ENCODE measurements at places on chromosomes 1 and 21.

GRCh38 chr1:185159966-185160365, 3.0 kb downstream of the SWT1 start:
- no peak for DNase-seq

DNA sequence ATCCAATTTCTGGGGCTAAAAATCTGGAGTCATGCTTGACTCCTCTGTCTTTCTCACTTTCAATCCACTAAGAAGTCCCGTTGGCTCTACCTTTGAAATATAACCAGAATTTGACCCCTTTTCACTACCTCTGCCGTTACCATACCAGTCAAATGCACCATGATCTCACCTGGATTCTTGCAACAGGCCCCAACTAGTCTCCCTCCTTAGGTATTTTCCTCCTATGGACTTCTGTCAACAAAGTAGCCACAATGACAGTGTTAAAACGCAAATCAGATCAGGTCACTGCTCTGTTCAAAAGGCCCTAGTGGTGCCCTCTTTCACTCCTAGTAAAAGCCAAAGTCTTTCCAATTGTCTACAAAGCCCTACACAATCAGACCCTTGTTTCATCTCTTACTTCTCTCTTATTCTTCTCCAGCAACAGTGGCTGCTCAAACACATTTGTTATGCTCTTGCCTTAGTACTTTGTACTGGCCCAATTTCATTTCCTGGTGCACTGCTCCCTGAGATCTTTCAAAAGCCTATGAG, 35.7 kb upstream of the AGL start:
- no peak for DNase-seq

GRCh38 chr1:179831852-179832699, 45.5 kb downstream of the TOR1AIP2 start:
- DNase-seq: no peak

GRCh38 chr1:98221923-98222322, 301.1 kb upstream of the DPYD start:
- DNase-seq: no peak

GRCh38 chr1:53114581-53115400, 27.6 kb downstream of the SLC1A7 start:
- DNase-seq: no peak

GRCh38 chr1:182644886-182645285, 39.5 kb downstream of the RGS8 start:
- no peak for DNase-seq

DNA sequence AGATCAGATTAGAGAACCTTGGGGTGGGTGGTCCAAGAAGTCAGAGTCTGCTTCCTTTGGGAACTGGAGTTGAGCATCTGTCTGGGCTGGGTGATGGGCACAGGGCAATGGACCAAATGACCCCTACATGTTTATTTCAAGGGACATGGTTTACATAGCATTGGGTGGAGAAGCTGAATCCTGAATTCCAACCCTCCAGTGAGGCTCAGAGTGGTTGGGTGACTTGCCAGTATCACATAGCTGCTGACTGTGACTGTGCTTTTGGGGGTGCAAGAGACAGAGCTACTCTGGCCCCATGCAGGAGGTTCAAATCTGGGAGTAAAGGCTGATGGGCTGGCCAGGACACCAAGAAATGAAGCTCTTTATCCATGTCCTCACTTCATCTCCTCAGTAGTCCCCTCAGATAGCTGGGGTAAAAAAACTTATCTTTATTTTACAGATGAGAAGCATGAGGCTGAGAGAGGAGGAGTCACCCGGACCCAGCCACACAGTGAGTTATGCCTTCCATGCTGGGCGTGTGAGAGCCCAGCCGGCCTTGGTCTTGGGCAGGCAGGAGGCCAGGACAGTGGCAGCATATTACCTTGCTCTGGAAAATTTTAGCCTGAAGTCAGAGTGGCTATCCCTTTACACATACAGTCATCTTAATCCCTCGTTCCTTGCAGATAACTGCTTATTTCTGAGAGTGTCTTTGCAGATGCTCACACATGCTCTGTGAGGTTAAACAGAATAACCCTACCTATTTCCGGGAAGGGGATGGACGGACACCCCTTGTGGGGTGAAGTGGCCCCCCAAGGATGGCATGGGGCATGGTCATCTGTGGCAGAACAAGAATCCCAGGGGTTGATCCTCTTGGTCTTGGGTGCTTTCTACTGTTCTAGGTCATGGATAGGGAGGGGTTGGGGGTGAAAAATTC, 2.8 kb upstream of the SERINC2 start:
- DNase-seq: no peak

GRCh38 chr1:66731170-66731865, 20.9 kb upstream of the DYNLT5 start:
- DNase-seq: no peak

DNA sequence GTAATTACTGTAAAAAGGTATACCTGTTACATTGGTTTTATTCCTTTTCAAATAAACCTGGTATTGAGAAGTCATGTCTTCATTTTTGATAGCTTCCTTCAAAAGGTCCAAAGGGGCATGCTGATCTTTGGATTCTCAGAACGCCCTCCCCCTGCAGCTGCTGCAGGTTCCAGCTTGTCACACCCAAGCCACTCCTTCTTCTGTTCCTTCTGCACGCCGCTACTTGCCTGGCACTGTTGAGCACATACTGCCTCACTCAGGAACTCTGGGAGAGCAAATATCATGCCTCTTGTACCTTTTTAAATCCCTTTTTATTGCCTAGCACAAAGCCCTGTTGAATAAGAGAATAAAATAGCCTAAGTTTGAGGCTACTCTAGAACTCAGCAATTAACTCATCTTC, 136.9 kb downstream of the BARHL2 start:
- no peak for DNase-seq

DNA sequence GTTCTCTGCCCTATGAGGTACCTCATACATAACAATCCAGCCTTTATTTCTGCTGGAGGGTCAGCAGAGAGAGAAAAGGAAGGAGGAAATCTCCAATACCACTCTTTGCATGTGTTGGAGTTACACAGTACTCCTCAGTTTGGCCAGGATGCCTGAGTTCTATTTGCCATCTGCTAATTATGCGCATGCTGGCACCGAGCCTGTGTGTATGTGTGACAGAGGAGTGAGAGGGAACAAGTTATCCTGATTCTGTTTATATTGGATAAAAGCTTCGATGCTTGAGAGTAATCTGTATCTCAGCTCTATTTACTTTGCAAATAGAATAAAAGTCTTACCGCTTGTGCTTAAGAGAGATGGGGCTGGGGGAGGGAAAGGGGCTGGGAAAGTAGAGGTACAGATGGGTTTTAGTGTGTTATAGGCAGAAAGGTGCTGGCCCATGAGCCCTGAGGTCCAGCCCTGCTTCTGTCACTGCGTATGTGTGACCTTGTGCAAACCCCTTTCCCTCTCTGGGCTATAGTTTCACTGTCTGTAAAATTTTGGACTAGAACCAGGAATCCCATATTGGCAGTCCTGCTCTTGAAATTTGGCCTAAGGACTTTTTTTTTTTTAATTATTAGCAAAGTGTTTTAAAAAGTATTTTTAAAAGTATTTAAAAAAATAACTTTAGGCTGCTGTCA, 54.5 kb upstream of the PLXNA2 start:
- DNase-seq: peak; percentile 71

DNA sequence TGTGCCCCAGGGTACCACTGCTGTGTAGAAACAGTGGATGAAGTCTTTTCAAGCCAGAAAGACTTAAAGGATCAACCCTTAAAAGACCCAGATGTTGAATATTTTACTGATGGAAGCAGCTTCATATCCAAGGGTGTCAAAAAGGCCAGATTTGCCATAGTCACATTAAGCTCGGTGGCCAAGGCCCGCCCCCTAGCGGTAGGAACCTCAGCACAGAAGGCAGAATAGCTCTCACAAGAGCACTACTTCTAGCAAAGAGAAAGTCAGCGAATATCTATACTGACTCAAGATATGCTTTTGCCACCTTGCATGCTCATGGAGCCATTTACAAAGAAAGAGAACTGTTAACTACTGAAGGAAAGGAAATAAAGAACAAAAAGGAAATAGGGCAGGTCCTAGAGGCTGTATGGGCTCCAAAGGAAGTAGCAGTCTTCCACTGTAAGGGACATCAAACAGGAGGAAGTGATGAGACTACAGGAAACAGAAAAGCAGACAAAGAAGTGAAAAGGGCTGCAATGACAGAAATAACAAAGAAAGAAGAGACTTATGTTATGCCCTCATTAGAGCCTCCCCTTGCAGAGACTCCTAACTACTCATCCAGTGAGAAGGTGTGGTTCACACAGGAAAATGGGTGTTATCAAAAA, 90.5 kb downstream of the LIPI start:
- DNase-seq: no peak

- DNase-seq: no peak
Measured at GRCh38 chr1:119136401-119136800, 4.1 kb downstream of the WARS2 start.

- DNase-seq: no peak
Measured at GRCh38 chr1:202577381-202577780, 132.9 kb downstream of the SYT2 start.

Measured in cerebellar nuclear complex (tissue), 1 donor.